ENCODE measurements at places on chromosomes 5 and 9.

GRCh38 chr9:136047775-136048559 lies 47.1 kb downstream of the NACC2 start:
- DNase-seq: no peak

GRCh38 chr9:87548159-87548558 lies 50.5 kb downstream of the DAPK1 start:
- DNase-seq: no peak

DNA sequence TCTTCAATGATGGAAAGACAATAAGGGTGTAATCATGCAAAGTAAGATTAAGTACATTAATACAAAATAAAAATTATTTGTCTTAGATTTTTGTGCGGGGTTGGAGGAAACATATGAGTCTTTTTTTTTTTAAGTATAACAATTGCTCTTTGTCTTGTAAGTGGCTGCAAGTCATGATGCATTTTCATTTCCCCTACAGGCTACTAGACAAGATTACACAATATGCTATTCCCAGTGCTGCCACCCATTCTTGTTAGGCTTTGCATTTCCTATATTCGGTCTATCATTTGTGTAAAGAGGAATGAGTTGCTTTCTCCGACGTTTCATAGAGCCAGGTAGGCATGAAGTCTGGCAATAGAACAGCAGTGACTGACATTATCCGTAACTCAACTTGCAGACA lies 294.2 kb upstream of the CYLC2 start:
- no peak for DNase-seq

DNA sequence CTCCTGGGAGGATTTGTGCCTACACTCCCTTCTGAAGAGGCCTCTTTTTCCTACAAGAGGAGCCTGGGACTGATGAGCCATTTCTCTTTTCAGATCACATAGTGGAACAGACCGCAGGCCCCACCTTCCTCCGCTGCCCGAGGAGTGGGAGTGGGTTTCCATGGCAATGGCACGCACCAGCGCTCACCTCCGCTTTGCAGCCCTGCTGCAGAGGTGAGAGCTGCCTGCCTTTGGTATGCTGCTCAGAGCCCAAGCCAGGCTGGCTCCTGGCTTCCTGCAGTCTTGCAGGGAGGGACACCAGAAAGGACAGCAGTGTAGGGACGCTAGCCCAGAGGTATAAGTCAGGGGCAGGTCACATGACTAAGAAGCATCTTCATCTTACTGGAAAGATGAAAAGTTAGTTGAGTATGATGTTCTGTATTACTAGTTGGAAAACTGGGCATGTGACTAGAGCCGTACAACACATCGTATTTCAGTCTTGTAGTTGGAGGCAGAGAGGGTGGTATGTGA lies 12.4 kb downstream of the PTTG1 start:
- DNase-seq: no peak

DNA sequence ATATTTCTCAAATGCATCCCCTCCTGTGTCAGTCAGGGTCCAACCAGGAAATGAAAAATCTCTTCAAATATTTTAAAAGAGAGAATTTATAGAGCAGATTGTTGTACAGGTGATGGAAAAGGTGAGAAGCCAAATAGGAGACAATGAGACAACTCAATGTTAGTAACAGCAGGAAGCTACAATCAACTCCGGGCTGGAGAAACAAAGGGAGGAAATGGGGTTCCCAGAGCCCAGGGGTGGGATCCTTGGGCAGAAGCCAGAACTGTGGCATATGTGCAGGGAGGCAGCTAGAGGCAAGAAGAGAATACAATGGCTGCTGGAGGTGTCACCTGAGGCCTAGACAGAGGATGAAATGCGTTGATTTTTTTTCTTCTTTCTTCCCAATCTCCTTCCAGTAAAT lies 361.8 kb upstream of the ACTBL2 start:
- DNase-seq: no peak

Measured in PC-9 (cell line).